ENCODE measurements at places on chromosomes 11 and 22. TPM values are rescaled to one million over a fixed set of nuclear protein-coding genes. Genes with fewer than 3 reads are reported as not detected.

LINC01488 gene
- 0.06 TPM for polyA plus RNA-seq

GRCh38 chr22:27139935-27140511 lies 482.6 kb downstream of the MIAT start:
- DNase-seq: no peak

- DNase-seq: no peak
Observed at GRCh38 chr11:36273110-36273509, 16.1 kb downstream of the COMMD9 start.

DNA sequence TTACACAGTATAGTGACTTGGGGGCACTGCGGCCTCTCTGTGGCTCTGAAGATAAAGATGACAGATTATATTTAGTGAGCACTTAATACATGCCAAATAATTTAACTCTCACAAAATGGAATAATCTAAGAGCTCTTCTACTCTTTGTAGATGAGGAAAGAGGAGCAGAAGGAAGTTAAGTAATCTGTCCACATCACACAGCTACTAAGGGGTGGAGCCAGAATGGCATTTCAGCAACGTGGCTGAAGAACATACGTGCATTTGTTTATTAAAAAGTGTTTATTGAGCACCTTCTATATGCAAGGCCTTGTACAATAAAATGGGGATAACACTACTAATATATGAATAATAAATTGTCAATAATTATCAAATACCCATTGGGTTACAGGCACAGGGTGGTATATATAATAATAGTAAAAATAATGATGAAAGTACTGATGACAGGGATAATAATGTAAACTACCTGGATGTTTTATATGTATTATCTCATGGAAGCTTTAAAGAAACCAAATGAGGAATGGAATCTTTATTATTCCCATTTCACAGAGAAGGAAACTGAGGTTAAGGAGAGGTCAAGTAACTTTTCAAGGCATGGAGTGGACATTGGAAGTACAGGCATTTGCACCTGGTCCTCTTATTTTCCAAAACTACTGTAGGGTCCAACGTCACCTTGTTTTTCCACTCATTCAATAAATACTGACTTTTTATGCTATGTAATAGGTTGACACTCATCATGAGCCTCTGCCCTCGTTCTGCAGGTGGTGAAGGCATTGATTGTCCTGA lies 38.0 kb upstream of the IL17RA start:
- no peak for DNase-seq

- DNase-seq: no peak
Observed at GRCh38 chr22:38049812-38050619, 7.2 kb upstream of the PICK1 start.

HTR3B gene
- polyA plus RNA-seq: 0.20 TPM

OLFML1 gene
- polyA plus RNA-seq: 46.1 TPM

PACS1 gene
- 50.7 TPM for polyA plus RNA-seq

DNA sequence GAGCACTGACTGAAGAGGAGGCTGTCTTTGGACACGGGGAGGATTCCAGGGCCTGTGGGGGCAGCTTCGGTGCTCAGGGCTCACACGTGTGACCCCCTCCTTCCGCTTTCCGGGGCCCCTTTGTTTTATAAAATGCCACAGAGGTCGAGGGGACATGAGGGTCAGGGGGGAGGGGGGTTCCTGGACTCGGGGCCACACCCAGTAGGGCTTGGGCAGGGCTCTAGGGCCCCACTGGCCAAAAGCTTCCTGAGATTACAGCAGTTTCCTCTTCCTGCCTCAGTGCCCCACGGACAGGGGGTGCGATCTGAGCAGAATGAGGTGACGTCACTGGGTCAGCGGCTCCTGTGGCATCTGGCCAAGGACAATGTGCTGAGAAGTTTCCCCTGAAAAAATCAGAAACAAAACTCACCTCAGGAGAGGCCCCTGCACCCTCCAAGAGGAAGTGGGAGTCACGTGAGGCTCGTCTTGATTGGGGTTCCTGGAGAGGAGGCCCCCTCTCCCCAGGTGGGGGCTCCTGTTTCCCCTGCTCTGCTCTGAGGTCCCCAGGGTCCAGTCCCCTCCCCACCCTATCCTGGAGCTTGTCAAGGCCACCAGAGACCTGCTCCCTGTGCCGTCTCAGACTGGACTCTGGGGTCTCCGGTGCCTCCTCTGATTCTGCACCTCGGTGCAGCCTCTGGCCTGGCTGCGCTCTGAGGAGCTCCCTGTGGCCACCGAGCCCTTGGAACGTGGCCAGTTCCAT lies 6.4 kb upstream of the IFITM3 start:
- peak; percentile 91 for DNase-seq

OR8D4 gene
- polyA plus RNA-seq: 0.07 TPM

DNA sequence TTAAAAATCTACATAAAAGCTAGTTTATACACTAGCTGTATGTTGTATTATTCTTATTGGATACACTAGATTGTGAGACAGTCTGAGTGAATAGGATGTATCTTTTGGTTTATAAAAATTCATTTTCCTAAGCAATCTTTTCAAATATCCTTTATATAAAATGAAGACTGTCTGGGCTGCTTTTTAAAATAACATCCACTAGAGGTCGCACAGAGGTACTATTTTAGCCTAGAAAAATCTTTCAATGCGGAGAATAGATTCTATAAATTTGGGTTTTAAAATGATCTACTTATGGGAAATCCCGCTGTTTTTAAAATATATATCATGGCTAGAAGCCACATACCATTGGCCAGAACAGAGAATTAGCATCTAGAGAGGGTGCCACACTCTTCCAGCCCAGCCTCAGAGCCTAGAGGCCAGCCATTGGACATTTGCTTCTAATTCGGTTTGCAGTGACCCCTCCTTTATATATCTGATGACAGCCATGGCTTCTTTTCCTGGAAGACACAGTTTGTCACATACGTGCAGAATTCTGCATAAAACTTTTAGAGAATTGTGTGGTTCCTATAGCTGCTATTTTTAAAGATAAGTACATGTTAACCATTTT lies 7.3 kb downstream of the C11orf97 start:
- DNase-seq: no peak

DNA sequence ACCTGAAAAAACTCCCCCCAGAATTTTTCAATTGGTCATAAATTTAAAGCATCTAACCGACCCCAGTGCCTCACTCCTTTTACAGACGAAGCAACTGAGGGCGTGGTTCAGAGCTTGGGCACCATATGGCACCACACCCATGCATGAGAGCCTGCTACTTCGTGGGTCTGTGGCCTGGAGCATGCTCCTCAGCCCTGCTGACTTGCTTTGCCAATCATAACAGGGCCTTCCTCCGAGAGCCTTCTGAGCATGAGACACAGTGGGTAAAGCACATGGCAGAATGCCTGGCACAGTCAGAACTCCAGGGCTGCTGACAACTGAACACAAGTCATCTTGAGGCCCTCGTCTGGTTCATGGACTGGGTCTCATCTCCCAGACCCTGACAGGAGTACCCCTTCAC lies 33.3 kb downstream of the HIRA start:
- no peak for DNase-seq

DNA sequence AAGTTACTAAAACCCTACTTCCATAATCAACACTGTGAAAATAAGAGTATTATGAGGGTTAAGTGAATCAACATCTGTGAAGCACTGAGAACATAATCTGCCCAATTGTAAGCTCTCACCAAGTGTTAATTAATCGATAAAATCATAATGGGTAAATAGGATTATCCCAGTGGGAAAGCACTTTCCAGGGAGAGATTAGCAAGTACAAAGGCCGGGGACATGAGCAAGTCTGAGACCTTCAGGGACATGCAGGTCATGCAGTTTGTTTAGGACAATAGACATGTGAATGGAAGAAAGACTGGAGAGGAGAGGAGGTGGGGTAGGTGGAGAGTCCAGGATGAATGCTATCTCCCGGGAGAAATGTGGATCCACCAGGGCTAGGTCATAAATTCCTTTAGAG lies 57.8 kb upstream of the FIBIN start:
- no peak for DNase-seq

DNA sequence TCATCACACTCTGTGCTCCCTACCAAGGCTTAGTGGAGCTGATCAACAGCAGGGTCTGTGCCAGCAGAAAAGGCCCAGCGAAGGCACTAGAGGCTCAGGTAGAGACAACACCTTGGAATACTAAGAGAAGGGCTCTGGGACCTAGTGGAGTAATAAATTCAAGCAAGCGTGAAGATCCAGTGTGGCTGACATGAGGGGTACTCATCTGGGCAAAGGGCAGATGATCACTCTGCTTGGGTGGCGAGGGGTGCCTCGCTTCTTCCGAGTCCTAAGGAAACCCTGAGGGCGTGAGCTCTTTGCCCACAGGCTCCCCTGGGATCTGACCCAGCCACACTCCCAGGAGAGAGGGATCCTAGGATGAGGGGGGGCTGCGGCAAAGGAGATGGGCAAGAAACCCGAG lies 3.5 kb upstream of the TPBGL start:
- DNase-seq: no peak

GRCh38 chr22:32994041-32994830 lies 63.9 kb downstream of the SYN3 start:
- DNase-seq: no peak

DNA sequence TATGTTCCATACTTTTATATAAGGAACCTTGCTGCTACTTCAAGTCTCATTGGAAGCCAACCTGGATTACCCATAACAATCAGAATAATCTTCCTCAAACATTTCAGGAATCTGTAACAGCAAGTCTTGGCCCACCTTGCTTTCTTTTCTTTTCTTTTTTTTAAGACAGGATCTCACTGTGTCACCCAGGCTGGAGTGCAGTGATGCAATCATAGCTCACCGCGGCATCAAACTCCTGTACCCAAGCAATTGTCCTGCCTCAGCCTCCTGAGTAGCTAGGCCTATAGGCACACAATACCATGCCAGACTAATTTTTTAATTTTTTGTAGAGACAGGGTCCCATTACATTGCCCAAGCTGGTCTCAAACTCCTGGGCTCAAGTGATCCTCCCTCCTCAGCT lies 29.3 kb upstream of the PRDM10 start:
- DNase-seq: no peak

DNA sequence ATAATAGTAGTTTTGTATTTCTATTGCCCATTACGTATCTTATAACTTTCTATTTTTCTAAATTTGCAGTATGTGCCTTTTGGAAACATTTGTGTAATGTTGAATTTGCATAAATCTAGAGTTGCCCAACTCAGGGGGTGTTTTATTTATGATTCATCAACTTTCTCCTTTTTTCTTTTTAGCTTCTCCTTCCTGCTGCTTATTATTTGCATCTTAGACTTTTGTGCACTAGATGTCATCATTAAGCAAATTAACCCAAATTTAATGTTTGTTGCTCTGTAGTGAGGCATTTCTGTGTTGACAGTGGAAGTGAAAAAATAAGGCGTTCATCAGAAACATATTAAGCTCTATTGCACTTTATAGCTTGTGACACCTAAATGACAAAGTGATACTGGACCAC lies 56.2 kb upstream of the ZBED5 start:
- no peak for DNase-seq

- DNase-seq: no peak
Observed at GRCh38 chr11:31106326-31106725, 263.2 kb downstream of the DCDC1 start.

- no peak for DNase-seq
Observed at GRCh38 chr22:28244757-28245156, 325.7 kb upstream of the PITPNB start.

GRCh38 chr11:75453916-75454655 lies 21.1 kb upstream of the KLHL35 start:
- no peak for DNase-seq

GRCh38 chr22:39103431-39103830 lies 6.4 kb downstream of the APOBEC3H start:
- no peak for DNase-seq

DNA sequence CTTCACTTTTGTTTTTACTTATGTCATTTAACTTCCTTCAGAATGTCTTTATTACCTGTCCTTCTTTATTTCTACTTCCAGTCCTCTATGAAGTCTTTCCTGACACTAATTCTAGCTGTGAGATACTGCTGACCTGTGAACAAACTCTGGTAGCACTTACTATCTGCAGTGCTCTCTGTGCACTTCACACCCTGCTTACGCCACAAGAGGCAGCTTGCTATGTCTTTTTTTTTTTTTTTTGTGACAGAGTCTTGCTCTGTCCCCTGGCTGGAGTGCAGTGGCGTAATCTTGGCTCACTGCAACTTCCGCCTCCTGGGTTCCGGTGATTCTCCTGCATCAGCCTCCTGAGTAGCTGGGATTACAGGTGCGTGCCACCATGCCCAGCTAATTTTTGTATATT lies 10.7 kb downstream of the STIM1 start:
- peak; percentile 69 for DNase-seq

- DNase-seq: no peak
Observed at GRCh38 chr11:64058494-64058893, 22.8 kb downstream of the FLRT1 start.

DNA sequence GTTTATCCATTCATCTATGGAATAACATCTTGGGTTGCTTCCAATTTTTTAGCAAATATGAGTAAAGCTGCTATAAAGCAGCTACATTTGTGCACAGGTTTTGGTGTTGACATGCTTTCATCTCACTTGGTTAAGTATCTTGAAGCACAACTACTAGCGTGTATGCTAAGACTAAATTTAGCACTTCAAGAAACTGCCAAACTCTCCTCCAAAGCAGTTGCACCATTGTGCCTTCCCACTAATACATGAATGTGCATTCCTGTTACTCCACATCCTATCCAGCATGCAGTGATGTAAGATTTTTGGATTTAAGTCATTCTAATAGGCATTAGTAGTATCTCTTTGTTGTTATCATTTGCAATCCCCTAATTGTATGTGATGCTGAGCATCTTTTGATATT lies 230.7 kb downstream of the KCNA4 start:
- DNase-seq: no peak

Data from left lung (tissue), 14 donors.